NCI-H226 (cell line): ENCODE measurements at places on chromosomes 5 and 9.

- DNase-seq, result peak; percentile 86
Measured at GRCh38 chr9:94921092-94921471, 194.6 kb downstream of the AOPEP start.

- DNase-seq, result no peak
Measured at GRCh38 chr5:62477801-62478200, 65.2 kb downstream of the IPO11 start.

GRCh38 chr5:3325201-3325971 is 270.2 kb upstream of the IRX1 start:
- DNase-seq, result no peak

GRCh38 chr5:141855265-141856036 is 22.8 kb downstream of the PCDH1 start:
- no peak for DNase-seq

- DNase-seq, result no peak
Measured at GRCh38 chr5:135446615-135447014, 533 bp downstream of the DCANP1 start.

- no peak for DNase-seq
Measured at GRCh38 chr5:17004441-17005106, 68.5 kb upstream of the MYO10 start.

DNA sequence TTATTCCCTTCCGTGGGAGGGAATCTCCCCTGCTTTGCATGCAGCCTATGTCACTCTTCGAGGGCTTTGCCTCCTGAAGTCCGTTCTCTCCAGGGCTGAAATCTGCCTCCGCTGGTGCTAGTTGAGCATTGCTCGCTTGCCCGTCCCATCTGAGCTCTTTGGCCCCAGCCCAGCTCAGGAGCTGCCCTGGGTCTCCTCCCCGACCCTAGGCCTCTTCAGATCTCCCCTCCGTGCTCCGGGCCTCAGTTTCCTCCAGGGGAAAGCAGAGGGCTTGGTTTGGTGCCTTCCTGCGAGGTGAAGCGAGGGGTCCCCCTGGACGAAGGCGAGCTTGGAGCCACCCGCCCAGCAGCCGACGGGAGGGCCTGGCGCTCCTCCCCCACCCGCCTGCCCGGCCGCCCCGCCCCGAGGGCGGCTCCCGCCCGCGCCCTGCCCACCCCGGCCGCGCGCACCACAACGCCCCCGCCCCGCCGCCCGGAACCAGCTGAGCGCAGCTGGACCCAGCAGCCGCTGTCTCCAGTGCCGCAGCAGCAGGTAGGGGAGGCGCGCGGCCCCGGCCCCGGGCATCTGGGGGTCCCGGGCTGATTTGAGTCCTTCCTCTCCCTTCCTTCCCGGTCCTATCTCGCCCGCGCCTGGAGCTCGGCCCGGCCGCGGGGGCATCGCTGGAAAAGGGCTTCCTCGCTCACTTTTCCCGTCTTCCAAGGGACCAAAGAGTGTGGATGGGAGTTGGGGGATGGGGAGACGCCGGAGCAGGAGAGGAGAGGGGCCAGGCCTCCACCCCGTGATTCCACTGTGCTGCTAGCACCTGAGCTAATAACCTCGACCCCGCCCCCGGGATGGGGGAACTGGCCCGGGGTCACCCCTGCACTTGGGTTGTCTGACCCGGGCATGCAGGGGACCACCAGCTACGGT is at the start of gene GSN:
GSN (plus strand) TSS at position 474 of the 909 bp plus-strand sequence. CDS start 33,810 bp downstream, outside the sequence.
- peak; percentile 27 for DNase-seq

DNA sequence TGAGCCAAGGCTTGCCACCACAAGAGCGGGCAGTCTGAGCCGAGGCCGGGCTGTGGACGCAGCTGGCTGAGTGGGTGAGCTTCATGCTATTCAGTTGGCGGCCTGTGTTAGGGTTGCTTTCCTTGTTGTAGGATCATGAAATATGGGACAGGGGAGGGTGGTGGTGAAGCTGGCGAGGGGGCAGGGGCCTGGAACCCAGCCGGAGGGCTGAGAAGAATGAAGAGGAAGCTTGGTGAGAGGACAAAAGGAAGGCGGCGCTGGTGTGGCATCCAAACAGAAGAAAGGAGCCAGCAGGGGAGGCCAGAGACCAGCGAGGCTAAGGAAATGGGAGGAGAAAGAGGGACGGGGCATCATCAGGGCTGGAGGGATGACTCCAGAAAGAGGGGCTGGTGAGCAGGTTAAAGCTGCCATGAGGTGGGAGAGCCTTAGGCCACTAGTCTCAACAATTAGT is 18.3 kb downstream of the RALGPS1 start:
- no peak for DNase-seq

DNA sequence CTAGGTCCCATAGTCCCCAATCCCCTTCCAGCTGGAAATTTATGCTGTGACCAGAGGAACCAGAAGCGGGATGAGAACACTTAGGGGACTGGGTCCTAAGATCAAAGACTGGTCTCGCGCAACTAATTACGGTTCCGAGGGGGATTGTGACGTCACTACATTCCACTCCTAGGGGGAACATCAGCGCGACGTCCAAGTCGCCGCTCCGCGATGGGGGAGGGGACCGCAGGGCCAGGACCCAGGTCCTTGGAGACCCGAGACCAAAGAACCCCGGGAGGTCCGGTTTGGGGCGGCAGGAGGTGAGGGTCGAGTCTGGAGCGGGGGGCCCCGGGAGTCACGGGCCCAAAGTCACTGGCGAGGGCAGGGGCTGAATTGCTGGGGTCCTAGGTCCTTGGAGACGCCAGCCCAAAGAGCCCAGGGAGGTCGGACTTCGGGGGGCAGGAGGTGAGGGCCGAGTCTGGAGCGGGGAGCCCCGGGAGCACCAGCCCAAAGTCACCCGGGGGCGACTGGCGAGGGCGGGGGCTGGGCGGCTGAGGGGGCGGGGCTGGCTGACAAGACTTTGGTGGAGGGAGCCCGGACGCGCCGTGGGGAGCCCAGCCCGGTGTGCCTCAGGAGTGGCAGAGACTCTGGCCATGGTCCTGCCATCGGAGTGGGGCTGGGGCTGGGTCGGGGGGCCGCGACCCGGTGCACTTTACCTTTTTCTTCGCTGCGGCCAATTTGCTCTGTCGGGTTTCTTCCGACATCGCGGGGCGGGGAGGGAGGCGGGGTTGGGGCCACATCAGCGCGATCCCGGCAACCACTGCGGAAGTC is at the start of gene GOLGA2:
GOLGA2 (minus strand) TSS at position 810 of the 810 bp plus-strand sequence; CDS start at position 779, 31 bp downstream.
- peak; percentile 21 for DNase-seq

- no peak for DNase-seq
Measured at GRCh38 chr5:14942212-14942611, 70.6 kb upstream of the ANKH start.

DNA sequence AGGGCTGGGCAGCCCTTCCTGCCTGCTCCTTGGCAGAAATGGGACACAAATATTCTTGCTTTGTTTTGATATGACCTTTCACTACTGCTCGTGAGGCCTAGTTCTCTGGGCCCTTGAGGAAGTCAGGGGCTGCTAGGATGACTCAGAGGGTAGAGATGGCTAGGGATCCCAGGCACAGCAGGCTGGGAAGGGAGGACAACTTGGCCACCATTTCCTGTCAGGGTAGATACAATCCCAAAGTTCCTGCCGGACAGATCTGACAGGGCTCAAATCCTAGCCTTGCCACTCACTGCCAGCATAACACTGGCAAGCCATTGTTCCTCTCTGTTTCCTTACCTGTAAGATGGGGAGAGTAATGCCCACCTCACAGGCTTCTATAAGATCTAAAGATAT is 31.7 kb upstream of the MEIKIN start:
- no peak for DNase-seq

DNA sequence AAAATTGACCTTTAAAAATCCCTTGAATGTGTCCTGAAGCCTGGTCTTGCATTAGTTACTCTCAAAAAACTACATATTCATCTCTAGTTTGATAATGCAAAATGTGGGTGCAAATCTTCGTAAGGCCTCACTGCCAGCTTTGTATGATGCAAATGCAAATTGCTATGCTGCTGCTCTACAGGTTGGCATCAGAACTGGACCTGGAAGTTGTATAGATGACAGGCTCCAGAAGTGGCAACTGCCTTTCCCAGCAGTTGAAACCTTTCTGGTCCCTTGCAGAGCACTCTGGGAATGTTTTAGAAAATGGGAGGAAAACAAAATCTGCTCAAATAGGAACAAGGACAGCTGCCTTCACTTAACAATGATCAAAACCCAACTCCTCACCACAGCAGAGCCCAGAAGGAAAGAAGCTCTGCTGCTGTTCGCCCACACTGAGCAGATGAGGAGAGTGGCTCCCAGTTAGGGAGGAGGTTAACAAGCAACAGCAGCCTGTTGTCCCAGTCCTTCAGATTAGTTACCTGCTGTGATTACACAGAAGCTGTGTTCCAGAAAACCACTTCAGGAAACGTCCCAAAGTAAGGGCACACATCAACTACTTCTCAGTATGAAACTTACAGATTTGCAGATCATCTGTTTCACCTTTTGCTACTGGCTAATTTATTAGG is 93.5 kb downstream of the PLPP1 start:
- DNase-seq, result no peak

- DNase-seq, result no peak
Measured at GRCh38 chr5:167507463-167508233, 783.8 kb upstream of the WWC1 start.
